ENCODE measurements at places on chromosomes 1 and 21.

GRCh38 chr1:108051631-108052377, 86.8 kb upstream of the VAV3 start:
- DNase-seq: no peak

GRCh38 chr1:151143057-151143435, 3.4 kb downstream of the SEMA6C start:
- no peak for DNase-seq

DNA sequence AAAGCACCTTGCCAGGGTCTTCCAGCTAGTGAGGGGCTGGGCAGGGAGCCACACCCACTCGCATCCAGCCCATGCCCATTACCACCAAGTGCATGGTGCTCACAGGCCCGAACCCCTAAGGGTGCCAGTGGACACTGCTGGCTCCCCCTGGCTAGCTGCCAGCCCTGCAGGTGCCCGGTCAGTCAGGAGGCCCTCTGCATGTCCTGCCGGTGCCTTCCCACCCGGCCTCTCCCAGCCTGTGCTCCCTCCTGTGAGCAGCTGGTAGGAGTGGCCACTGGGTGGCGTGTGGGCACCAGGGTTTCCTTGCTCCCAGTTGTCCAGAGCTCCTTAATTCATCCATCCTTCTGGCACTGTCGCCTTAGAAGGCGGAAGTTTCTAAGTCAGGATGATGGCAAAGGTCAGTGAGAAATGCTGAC, 33.4 kb downstream of the QSOX1 start:
- DNase-seq: no peak

GRCh38 chr1:201792534-201793305, 36.2 kb upstream of the IPO9 start:
- DNase-seq: no peak

DNA sequence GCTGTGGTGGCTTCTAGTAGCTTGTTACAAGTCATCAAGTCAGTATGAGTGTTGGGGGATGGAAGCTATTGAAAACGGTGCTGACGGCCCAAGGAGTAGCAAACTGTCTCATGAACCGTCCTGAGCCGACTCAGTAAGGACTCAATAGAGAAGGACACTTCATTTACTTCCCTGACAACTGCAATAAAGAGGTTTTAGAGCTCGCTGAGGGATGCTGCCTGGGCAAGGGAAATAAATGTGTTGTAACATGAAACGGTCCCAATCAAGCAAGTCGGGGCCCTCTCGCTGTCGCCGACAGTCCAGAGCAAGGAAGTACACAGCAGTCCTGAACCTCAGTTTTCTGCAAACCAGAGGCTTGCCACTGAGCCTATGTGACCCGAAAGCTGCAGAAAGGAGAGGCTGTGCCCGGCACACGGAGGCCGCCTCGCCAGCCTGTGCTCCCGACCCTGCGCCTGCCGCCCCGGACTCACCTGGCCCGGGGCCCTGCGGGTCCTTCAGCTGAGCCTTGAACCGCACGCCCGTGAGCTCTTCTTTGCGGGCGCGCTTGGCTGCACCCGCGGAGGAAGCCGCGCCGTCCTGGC, 423 bp downstream of the URB1 start:
- DNase-seq: no peak

GRCh38 chr1:103788377-103788776, 38.7 kb downstream of the AMY1C start:
- DNase-seq: no peak

DNA sequence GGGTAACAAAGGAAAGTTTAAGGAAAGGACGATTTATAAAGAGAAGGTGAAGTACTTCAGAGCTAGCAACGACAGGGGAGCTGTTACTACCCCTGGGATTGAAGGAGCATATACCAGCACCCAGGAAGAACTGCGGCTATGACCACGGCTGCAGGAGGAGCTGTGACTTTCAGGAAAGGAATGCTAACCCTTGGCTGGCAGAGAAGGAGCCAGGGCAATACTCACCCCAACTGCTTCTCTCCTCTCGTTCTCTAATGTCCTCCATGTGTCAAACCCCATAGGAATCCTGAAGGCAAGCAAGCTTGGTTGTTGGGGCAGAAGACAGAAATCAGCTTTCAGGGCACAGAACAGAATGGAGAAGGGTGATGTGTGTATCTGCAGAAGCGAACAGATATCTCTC, 120.5 kb downstream of the TMEM53 start:
- no peak for DNase-seq

GRCh38 chr1:154791292-154792166, 78.6 kb downstream of the KCNN3 start:
- DNase-seq: peak; percentile 60

DNA sequence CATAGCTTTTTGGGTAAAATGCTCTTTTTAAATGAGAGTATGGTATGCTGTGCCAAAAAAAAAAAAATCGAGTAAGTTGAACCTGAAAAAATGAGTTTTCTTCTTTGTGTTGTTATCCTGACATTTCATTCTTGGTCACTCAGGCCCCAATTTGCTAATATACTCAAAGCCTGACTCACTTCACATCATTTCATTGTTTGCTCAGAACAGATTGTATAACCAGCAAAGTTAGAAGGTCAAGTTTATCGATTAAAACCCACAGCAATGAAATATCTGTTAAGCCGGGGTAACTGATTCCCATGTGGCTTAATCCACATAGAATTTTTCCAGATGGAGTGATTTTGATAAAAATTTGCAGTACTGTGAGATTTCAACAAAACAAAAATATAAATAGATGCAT, 363.7 kb downstream of the NEGR1 start:
- DNase-seq: no peak

DNA sequence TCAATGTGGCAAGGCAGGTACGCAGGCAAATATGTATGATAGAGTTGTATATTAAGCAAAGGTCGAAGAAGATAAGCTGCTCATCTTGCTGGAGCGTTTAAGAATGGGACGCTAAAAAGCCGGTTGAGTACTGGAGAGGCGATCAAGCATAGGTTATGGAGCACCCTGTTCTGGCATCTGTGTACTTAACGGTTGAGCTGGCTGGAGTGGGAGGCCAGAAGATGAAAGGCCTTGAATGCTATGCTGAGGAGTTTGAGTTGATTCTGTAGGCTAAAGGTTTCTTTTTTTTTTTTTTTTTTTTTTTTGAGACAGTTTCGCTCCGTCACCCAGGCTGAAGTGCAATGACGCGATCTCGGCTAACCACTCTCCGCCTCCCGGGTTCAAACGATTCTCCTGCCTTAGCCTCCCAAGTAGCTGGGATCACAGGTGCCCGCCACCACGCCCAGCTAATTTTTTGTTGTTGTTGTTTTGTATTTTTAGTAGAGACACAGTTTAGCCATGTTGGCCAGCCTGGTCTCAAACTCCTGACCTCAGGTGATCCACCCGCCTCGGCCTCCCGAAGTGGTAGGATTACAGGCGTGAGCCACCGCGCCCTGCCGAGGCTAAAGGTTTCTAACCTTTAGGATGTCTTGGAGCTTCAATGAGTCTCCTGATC, 850 bp upstream of the KHDC4 start:
- no peak for DNase-seq

- DNase-seq: no peak
Observed at GRCh38 chr1:107135463-107135862, 5.4 kb upstream of the NTNG1 start.

DNA sequence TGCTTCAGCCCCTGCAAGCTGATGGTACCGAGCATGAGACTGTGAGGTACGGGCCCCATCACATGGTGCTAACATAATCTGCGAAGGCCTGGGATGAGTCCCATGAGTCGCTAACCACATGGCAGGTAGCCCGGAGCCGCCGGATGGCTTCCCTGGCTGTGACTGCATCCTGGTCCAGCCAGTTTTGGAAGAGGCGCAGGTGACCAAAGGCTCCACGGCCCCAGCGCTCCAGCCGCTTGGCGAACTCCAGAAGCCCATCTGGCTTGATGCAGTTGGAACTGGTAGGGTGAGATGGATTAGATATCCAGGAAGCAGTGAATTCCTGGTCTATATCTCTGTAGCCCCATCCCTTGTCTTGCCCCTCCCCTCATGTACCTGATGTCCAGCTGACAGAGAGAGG, 24.6 kb downstream of the LRRC41 start:
- DNase-seq: no peak

GRCh38 chr1:22122273-22123070, 20.4 kb downstream of the WNT4 start:
- no peak for DNase-seq

DNA sequence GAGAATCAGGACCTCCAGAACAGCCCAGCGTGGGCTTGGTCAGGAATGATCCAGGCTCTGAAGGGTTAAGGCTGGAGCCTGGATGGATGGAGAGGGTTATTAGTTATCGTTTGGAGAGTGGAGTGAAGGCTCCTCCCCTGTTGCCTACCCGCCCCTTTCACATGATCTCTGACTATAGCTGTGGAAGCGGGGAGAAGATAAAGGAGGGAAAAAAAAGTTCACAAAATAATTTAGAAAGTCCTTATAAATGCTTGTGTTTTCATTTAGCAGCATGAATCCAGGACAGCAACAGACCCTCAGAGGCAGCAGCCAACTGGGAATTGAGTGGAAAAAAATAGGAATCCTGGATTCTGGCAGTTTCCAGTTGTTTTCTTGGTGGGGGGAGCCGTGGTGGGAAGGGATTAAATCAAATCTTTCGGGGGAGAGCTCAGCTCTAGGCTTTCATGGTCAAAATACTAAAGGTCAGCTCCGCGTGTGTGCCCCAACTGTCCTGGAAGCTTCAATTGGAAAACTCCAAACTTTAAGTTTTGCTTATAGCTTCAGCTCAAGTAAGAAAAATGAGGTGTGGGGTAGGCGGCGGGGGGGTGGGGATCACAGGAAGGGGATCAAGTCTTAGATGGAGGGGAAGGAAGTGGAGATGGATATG, 595 bp upstream of the DDR2 start:
- DNase-seq: no peak

- no peak for DNase-seq
Observed at GRCh38 chr1:50252196-50252595, 143.5 kb downstream of the ELAVL4 start.

GRCh38 chr1:206803221-206803730, 31.0 kb upstream of the IL10 start:
- peak; percentile 36 for DNase-seq

GRCh38 chr1:76463849-76464248, 389.3 kb downstream of the ST6GALNAC3 start:
- no peak for DNase-seq

Data from stimulated activated CD8-positive, alpha-beta memory T cell treated with anti-CD3 and anti-CD28 coated beads, Interleukin-7, amount 100 ng/mL, for 1 hour (primary cell).